Left cardiac atrium (tissue), 4 donors: ENCODE measurements at places on chromosomes 5 and 9. TPM values are rescaled to one million over a fixed set of nuclear protein-coding genes. Genes with fewer than 3 reads are reported as not detected.

GRCh38 chr5:14557791-14558415 is 23.7 kb upstream of the OTULINL start:
- DNase-seq: no peak

GRCh38 chr5:40384782-40385390 is 294.8 kb upstream of the PTGER4 start:
- no peak for DNase-seq

DNA sequence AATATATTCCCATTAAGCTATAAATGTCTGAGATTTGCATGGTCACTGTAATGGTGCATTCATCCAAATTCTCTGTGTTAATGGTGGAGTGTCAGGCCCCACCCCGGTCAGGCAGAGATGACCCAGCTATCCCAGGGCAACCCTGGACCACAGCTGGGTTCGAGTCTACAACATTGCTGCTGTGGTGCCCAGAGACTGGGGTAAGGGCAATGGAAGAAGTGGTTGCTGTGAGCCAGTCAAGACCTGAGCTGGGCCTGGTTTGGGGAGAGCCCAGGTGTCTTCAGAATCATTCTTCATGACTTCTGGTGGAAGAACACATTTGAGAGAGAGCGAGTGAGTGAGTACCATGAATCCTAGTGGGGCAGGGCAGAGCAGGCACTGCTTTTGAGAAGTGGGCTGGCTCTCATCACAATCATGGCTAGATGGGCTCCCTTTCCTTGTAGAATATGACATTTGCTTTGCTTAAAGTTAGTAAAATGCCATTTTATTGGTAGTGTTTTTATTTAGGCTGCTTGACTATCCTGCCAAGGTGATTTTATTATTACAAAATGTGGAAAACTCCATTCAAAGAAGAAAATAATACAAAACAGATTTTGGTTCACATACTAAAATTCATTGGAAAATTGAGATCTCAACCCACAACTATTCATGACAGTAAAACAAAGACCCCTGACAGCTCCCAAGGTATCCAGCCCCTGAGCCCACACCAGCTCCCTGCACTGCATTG is 125.8 kb upstream of the SLC25A48 start:
- no peak for DNase-seq

PROP1 gene
- not detected for total RNA-seq

ACSL6 gene
- 1.6 TPM for total RNA-seq

DNA sequence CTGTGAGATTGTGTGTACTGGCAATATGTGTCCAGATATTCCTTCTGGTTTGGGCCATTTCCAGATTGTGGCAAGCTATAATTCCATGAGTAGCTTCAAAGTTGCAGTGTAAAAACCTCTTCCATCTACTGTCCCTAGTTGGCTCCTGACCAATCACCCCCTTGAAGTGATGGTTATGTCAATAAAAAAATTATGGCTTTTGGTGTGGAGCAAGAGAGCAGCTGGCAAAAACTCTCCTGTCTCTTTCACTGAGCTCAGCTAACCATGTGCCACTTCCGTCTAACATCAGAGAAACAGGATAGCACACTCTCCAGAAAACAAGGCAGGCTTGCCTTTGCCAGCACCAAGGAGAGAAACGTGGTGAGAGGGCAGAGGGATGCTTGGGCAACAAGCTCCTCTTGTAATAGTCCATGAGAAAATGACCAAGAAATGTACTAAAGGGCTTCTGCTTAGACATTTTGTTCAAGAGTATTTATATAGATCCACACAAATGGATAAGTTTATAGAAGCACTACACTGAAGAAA is 914.4 kb upstream of the SEMA6A start:
- DNase-seq: no peak

DNA sequence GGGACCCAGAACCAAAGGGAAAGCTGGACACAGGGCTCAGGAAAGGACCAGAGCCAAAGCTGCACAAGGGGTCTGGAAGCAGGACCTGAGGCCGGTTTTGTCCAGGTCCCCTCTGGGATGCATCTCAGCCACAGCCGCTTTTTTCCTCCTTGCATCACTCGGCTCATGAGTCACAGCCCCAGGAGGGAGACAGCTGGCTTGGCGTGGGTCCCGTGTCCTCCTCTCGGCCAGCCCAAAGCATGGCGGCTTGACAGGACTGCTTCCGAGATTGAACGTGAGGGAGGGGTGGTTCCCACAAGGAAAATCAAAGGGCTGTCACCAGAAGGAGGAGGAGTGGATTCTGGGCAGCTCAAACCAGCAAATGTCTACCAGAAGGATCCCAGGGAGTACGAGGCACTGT is 56.7 kb upstream of the CPLX2 start:
- DNase-seq: no peak

S100Z gene
- not detected for total RNA-seq

PCDHA1 gene
- total RNA-seq: not detected

- no peak for DNase-seq
These were observed 18.9 kb downstream of the ARL15 start for GRCh38 chr5:54291498-54291897.

PCDHGB7 gene
- 7.6 TPM for total RNA-seq

FGD3 gene
- total RNA-seq: 2.7 TPM

FOXD1 gene
- 0.09 TPM for total RNA-seq

- DNase-seq: no peak
These were observed 5.0 kb downstream of the S1PR3 start for GRCh38 chr9:88996046-88996920.

DNA sequence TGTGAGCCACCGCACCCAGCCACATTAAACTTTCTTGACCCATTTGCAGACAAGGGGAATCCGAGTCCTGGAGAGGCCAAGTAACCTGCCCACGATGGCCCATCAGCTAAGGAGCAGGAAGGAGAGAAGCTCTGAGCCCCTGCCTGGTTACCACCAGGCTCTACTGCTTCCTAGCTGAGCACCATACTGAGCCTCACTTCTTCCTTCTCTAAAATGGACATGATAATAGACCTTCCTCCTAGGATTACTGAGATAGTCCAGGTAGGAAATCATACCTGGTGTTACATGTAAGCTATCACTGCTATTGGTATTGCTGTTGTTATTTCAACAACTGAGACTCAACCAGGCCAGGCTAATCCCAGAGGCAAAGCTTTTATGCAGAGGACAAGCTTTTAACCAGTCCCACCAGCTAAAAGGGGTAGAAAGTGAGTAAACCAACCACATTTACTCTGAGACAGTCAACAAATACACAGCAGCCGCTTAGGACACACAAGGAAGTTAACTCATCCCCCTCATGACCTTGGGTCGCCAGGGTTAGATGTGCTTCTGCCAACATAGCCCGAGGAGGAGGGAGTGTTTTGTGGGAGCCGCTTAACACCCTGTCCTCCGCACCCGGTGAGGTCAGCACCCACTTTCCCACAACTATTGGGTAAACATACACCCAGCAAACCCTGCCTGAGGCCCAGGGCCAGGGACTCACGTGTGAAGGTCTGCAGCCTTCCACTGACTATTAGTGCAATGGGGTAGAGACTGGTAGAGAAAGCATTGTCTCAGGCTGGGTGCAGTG is 20.6 kb upstream of the PTGES start:
- DNase-seq: no peak

DNA sequence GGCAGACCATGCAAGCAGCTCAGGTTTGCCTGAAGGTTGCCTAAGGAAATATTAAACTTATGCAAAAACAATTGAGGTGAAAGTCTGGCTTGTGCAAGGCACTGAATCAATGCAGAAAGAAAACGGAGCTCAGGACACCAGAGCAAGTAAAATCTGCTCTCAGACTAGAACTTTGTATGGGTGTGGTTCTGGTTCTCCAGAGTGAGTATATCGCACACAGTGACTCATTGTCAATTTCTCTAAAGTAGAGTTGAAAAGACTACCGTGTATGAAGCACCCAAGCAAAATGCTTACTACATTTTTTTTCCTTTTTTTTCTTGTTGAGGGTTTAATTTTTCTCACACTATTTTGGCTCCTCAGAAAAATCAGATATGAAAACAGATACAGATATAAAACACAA is 650.3 kb upstream of the CDH10 start:
- no peak for DNase-seq

GRCh38 chr9:1083325-1083913 is 33.3 kb downstream of the DMRT2 start:
- DNase-seq: peak; percentile 41

GRCh38 chr5:97846643-97847042 is 663.6 kb upstream of the RIOK2 start:
- DNase-seq: no peak

- DNase-seq: no peak
These were observed 186.8 kb downstream of the TTLL11 start for GRCh38 chr9:121906074-121906870.

- DNase-seq: no peak
These were observed 254.6 kb upstream of the CYLC2 start for GRCh38 chr9:102740578-102740977.

DNA sequence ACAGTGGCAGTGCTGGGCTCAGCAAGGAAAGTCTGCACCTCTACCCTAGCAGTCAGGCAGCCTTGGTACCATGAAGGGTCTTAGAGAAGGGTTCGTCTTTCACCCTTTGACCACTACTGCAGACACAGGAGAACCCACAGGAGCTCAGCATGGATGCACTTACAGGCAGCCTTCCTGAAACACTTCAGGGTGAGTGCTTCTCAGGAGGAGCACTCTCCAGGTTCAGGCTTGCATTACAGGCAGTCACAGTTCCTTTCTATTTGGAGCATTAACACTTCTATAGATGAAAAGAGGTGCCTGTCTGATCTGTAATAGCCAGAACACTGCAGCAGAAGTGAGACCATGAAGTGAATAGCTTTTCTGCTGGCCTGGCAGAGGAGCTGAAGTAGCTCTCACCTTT is 8.7 kb upstream of the CYLC2 start:
- no peak for DNase-seq

GRCh38 chr5:137248527-137248926 is 250.6 kb downstream of the SPOCK1 start:
- DNase-seq: no peak

- no peak for DNase-seq
These were observed 100.8 kb downstream of the TMC1 start for GRCh38 chr9:72622186-72622585.

GRCh38 chr9:136234597-136234996 is 11.0 kb downstream of the QSOX2 start:
- DNase-seq: no peak

DNA sequence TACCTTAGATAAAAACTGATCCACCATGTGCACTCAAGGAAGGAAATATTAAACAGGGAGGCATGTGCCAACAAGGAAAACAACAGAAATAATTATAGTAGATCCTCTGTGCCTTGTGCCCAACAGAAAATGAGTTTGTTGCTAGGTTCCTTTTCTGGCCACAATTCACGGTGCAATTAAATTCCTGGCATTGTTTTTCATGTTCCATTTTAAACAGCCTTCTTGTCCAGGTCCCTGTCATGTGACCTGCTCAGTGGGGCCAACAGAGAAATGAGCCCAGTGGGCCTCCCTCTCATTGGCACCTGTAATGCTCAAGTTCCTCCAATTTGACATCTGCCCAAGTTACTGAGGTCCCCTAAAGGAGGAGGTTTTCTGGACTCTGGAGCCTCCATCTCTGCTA is 56.5 kb downstream of the SPOCK1 start:
- DNase-seq: no peak

DNA sequence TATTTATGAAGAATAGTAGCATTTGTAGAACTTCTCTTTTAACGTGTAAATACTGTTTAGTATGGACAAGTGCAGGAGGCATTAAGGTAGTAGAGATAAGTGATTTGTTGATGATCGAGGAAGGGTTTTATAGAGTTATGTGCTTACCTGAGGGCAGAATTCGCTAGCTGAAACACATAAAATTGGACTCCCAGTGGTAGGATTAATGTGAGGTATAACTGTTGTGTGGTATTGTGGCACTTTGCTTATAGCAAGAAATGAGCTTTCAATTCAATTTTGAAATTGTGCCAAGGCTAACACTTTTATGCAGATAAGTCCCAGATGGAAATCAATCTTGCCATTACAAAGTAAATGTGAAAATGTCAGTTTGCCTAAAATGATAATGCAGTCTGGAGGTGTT is 1.2 kb downstream of the AP3S1 start:
- DNase-seq: no peak
